ENCODE measurements at places on chromosomes 1 and 21.

GRCh38 chr1:81703756-81704463 lies 96.8 kb upstream of the ADGRL2 start:
- DNase-seq: no peak

GRCh38 chr1:40057310-40058030 lies 16.9 kb downstream of the CAP1 start:
- DNase-seq: no peak

DNA sequence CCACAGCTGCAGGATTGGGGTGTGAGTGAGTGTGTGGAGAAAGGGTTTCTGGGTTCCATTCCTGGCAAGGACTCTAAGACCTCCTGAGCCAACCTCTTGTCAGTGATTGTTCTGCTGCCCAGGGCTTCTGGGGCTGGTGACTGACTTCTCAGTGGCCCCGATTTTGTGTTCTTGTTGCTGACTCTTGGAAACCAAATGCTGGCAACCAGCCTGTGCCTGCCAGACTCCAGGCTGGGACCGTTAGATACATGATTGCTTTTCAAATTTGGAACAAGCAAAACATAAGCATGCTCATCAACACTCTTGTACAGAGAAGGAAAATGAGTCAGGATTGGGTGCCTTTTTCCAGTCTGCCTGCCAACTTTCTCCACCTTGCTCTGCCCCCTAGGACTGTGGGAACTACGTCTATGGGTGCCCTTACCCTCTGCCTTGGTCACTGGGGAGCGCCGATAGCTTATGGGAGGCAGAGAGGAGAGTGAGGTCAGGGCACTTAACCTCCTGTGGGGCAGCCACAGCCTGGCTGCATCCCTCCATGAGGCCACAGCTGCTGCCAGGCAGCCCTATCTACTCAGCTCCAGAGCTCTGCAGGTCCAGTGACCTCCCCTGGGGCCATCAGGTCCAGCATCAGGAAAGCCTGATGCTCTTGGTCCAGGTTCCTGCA lies 39.3 kb upstream of the EPS8L3 start:
- DNase-seq: no peak

DNA sequence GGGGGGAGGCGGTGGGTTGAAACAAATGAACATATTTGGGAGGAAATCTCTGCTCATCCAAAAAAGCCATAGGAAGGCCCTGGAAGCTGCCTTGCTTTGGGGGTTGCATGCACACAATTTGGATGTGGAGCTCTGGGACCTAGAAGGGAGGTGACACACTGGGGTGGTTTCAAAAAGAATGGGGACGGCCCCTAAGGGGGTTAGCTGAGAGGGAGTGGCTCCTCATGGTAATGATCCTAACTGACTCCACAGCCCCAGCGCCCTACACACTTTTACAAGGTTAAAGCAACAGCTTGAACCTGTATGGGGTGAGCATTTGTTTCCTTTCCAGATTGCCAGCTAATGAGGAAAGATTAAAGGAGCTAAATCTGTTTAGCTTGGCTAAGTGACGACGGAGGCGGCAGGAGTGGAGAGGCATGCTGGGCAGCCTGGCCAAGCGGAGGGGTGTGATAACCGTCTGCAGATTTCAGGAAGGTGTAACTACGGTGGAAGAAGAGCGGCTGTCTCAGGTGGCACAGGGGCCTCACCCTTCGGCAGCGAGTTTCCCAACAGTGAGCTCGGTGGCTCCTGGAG lies 107.3 kb downstream of the RNF220 start:
- no peak for DNase-seq

DNA sequence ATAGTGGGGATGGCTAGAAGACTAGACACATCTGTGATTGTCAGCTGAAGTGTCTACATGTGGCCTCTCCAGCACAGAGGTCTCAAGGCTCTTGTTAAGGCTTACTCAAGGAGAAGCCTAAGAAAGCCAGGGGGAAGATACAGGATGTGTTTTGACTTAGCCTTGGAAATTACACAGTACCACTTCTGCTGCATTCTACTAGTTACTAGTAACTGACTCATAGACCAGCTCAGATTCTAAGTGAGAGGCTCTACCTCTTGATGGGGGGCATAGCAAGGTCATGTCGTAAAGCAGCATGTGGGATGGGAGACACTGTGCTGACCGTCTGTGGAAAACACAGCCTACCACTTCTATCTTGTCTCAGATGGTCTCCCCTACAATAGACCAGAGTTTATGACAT lies 99.5 kb downstream of the UBE2U start:
- DNase-seq: no peak

DNA sequence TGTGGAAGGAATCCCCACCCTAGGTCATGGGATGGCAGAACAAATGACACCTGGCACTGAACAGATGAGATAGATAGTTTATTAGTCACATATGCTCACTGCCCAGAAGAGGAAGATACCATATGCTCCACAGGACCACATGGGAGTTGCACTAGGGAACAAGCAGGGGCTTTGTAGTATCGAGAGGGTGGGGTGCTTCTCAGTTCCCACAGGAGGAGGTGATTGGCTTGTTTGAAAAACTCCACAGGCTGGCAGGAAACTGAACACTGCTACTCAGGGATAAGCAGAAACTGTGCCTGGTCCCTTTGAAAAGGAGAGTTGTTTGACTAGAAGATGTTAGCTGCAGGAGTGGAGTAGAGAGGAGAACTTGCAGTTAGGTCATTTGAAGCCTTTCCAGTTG lies 31.9 kb upstream of the RXRG start:
- DNase-seq: no peak

DNA sequence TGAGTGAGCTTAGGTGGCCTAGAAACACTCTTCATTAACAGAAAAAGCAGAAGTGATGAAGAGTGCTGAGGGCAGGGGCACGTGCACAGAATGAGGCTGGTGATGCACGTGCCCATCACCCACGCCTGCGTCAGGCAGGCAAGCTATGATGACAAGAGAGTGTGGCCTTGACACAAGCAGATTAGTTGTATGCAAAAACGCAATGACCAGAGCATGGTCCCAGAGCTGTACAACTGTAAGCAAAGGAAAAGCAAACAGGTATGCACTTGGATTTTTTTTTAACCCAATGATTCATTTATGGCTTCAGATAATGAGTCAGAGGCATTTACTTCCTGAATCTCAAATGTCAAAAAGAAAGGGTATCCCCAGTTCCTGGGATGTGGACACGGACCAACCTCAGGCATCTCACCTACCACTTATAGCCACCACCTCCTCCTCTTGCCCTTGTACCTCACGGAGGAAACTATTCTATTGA lies 9.1 kb upstream of the TMEM61 start:
- DNase-seq: no peak

- no peak for DNase-seq
Observed at GRCh38 chr1:211347077-211347844, 20.6 kb downstream of the TRAF5 start.

DNA sequence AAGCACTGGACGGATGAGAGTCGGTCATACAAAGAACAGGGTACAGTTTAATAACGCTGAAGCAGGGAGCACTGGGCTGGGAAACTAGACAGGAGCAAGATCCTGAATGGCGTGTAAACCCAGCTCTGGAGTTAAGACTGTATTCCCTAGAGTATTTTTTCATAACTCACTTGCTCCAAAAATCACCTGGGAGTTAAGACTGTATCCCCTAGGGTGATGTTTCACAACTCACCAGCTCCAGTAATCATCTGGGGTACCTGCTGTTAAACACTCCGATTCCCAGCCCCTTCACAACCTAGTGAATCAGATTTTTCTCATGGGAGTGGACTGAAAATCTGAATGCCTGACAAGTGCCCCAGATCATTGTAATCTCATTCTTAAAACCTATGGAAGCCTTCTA lies 123.2 kb downstream of the MAB21L3 start:
- DNase-seq: no peak

GRCh38 chr1:161864577-161864976 lies 98.5 kb downstream of the ATF6 start:
- DNase-seq: no peak

- DNase-seq: no peak
Observed at GRCh38 chr1:67683766-67684525, 1.1 kb upstream of the GADD45A start.

DNA sequence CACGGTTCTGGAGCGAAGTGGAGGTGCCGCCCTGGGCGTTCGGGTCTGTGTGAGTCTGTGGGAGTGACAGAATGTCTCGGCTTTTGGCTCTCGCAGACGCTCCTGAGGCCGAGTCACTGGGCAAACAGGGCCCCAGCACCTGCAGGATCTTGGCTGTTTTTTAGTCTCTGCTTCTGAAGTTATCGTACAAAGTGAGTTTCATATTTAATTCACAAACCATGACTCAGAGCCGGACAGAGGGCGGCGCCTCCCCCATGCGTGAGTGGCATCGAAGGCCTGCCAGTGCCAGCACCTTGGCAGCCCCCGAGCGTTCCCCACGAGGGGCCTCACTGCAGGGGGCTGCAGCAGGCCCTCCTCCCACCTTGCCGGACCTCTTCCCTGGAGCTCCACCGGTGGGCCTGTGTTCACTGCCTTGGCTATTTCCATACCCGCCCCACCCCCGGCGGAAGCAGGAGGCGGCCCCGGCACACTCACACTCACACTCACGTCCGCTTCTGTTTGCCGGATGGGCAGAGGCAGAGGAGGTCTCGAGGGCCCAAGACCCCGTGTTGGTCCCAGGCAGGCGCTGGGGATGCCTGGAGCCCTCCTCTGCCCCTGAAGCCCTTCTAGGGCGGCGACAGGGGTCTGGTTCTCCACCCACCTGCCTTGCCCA lies 56.3 kb downstream of the MORN1 start:
- DNase-seq: no peak

DNA sequence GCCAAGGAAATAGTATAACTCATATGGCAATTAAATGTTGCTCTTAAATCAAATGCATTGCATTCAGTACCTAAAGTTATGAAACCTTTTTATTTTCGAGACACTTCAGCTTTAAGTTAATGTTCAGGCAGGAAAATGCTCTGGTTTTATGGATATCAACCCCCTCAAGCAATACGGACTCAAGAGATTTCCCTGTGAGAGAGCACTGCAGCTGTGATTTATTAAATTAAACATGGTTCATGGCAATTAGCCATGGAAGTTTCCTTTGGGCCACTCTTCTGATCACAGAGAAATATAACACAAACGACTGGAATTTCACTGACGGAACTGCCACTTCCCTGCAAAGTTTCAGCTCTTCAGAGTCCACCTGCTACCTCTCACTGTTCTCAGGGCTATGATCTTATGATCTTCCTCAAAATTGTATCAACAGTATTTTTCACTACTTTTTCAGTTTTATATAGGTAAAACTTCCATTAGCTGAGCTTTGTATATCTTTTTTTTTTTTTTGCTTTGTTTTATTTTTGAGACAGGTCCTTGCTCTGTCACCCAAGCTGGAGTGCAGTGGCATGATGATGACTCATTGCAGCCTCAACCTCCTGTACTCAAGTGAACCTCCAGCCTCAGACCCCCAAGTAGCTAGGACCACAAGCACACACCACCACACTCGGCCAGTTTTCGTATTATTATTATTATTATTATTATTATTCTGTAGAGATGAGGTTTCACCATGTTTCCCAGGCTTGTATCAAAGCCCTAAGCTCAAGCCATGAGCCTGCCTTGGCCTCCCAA lies 923.1 kb upstream of the TMPRSS15 start:
- DNase-seq: no peak

DNA sequence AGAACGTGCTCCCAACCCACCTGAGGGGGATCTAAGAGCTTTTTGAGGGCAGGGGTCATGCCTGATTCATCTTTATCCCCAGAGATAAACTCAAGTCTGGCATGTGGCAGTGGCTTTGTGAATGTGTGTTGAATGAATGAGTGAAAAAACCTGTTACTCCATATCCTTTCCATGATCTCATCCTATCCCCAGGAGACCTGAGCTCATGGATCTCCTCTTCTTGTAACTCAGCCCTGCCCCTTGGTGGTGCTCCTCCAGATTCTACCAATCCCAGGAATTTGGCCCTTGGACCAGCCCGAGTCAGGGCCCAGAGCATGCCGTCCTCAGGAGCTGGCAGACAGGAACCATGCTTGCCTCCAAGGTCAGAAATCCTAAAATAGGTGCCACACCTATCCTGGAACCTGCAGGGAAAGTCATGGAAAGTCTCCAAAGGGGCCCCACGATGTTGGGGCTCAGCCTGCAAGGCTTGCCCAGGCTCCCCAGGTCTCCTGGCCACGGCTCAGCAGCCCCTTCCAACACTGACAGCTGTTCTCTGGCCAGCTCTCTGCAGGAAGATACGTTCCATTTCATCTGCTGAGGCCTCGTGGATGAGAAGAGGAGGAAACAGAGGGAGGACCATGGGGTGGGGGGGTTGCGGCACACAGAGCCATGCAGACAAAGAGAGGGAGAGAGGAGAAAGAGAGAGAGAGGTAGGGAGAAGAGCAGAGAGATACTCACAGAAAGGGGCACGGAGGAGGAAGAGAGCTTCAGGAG lies 214.6 kb downstream of the TRABD2B start:
- DNase-seq: no peak

DNA sequence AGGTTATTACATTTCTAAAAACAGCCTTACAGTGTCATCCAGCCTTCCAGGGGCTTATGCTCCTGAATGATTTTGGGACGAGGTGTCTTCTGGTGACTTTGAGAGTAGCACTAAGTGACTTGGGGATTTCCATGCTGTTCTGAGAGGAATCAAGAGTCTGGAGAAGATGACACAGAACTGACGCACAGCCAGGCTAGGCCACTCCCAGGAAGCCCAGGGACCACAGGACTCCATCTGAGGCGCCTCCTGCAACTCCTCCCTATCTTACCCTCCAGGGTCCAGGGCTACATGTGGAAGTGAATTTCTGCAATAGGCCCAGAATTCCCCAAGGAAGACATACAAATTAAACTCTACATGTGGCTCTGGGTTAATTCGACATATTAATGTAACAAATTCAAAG lies 92.5 kb downstream of the SLC25A24 start:
- no peak for DNase-seq

All from osteocyte (in vitro differentiated cells).